ENCODE measurements at places on chromosomes 6 and 20.

- DNase-seq: no peak
Observed at GRCh38 chr6:149923327-149923986, 536 bp upstream of the RAET1G start.

DNA sequence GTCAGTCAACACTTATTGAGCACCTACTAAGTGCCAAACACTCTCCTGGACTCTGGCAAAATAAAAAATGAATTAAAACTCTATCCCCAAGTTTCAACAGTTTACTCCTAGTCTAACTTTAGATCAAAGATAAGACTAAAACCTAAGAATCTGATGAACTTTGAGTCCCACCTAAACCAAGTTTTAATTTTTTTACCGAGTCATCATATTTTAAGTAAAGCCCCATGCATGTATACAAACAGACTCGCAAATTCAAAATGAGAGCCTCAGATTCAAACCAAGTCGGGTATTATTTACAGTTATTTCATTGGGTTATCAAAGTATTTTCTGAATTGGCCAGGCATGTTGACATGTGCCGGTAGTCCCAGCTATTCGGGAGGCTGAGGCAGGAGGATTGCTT, 28.2 kb downstream of the BNIP5 start:
- no peak for DNase-seq

GRCh38 chr6:52144196-52145076, 41.7 kb upstream of the IL17A start:
- DNase-seq: no peak

DNA sequence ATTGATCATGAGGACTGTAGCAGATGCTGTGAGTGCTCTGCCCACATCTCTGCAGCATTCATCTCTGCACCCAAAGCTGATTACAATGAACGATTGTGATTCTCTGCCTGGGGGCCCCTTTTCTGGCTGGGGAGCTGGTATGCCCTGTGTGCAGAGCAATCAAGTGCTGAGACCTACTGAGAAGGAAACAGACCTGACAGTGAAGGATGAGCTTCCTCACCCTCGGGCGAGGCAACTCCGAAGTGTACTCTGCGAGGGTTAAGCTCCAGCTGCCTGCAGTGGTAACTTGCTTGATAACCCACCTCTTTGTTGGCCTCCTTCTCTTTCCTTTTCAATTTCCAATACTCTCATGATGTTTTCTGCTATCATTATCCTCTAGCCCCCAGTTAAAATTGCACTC, 289.7 kb upstream of the RNF24 start:
- DNase-seq: no peak

- no peak for DNase-seq
Observed at GRCh38 chr20:17647391-17648314, 34.4 kb downstream of the RRBP1 start.

- DNase-seq: peak; percentile 71
Observed at GRCh38 chr6:162409741-162410691, 317.6 kb downstream of the PRKN start.

GRCh38 chr6:46513533-46513932, 22.3 kb upstream of the RCAN2 start:
- no peak for DNase-seq

GRCh38 chr20:59402681-59403080, 102.3 kb downstream of the EDN3 start:
- DNase-seq: peak; percentile 4

- no peak for DNase-seq
Observed at GRCh38 chr6:125120054-125120590, 33.5 kb upstream of the TPD52L1 start.

- DNase-seq: no peak
Observed at GRCh38 chr20:36866681-36867495, 9.1 kb upstream of the TLDC2 start.

DNA sequence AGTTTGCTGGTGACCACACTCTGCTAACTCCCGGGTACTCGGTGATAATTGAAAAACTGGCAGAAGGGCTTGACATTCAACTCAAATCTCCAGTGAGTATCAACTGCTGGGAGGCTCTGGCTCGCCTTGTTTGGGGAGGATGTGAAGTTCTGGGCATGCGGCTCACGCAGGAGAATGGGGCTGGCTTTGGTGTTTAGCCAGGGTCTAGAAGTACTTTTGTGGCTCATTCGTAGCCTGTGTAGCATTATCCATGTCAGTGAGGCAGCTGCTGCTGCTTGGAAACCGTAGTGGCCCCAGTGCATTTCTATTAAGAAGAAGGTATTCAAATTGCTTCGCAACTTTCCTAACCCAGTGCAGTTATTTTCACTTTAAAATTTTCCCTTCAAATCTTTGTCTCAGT, 52.2 kb downstream of the KDM1B start:
- DNase-seq: peak; percentile 29

DNA sequence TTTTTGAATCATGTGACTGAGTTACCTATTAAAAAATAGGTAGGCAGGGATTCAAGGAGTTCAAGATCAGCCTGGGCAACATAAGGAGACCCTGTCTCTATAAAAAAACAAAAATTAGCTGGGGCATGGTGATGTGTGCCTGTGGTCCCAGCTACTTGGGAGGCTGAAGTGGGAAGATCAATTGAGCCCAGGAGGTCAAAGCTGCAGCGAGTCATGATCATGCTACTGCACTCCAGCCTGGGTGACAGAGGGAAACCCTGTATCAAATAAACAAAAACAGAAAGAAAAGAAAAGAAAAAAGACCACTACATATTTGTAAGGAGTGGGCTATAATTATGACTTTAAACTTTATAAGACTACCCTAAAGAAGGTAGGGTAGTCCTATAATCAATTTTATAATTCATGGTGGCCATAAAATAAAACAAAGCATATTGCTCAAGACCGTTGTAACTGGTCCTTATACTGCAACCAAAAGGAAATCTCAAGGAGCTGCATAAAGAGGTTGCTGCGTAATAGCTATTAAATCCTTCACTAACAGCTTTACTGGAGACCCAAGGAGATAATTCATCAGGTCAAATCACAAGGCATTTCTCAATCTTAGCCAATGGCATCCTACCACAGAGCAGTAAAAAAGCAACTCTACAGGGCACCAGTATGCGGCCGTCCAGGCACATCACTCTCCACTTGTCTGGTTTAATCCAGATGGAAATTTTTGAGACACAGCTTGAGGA, 13.5 kb downstream of the PIGU start:
- DNase-seq: no peak

DNA sequence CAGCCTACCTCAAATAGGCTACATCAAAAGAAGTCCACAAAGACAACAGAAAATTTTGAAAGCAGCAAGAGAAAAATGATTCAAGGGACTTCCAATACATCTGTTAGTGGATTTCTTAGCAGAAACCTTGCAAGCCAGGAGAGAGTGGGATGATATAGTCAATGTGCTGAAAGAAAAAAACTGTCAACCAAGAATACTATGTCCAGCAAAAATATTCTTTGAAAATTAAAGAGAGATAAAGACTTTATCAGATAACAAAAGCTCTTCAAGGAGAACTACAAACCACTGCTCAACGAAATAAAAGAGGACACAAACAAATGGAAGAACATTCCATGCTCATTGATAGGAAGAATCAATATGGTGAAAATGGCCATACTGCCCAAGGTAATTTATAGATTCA, 34.0 kb downstream of the MCHR2 start:
- DNase-seq: no peak

GRCh38 chr20:4812641-4813075, 90.9 kb downstream of the PRND start:
- no peak for DNase-seq

DNA sequence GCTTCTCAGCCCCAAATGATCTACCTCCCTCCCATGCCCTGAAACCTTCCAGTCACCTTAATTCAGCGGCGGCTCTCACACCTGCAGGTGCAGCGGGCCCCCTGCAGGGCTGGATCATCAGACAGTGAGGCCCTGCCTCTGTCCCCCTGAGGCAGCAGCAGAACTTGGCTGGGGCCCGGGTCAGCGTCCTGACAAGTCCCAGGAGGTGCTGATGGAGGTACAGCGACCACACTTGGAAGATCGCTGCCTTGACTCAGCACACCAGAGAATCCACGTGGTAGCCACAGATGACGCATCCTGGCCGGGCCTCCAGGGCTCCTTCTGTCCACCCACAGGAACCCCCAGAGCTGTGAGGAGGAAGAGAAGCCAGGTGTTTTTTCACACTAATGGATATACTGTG, 116.4 kb upstream of the THBS2 start:
- DNase-seq: peak; percentile 98

DNA sequence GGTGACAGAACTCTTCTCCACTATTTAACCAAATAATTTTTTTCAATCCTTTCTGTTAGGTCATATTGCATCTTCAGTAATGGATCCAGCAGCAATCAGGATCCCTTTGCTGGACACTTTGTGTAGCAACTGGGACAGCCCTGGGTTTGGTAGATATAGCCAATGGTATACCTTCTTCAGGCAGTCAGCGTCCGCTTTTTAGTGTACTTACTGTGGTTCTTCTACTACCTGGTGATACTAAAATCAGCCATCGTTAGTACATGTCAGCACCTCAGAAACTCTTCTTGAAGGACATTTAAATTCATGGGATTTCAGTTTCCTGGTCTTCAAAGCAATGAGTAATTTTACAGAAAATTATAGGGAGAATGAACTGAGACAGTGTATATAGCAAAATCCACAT, 93.5 kb downstream of the ADGRG6 start:
- no peak for DNase-seq

- no peak for DNase-seq
Observed at GRCh38 chr20:11296221-11296620, 621.5 kb upstream of the BTBD3 start.

DNA sequence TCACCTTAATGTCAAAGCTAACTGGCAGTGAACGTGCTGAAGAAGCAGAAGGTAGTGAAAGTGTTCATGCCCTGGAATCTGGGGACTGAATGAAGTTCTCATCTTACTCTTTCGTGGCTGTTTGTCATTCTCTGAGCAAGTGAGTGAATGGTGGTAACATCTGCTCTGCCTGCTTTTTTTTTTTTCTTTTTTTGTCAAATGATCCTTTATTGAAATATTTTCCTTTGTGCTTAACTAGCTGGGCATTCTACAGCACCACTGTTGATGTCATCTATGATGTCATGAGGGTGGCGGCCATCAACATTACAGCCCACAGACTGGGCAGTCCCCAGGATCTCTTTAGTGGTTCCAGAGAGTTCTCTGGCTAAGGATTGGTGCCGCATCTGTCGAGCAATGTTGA, 65.2 kb downstream of the RIN2 start:
- DNase-seq: no peak

GRCh38 chr6:163352011-163352685, 62.4 kb upstream of the QKI start:
- DNase-seq: no peak

GRCh38 chr6:47654255-47654654, 44.1 kb upstream of the ADGRF4 start:
- no peak for DNase-seq

DNA sequence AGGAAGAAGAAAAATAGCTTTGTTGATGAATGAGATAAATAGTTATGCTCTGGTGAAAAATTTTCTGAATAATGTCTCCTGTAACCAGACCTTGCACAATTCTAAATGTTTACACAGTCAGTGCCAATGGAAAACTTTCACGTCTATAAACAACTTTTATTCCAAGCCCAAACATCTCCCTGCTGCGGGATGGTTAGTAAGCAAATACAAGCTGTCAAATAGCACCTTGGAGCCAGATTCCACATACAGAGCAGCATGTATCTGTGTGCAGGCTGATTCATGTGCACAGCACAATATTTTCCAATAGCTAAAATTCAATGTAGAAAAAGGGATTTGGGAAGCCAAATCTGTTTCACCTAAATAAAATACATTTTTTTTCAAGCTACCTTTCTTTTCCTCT, 813.3 kb downstream of the HACE1 start:
- DNase-seq: no peak

DNA sequence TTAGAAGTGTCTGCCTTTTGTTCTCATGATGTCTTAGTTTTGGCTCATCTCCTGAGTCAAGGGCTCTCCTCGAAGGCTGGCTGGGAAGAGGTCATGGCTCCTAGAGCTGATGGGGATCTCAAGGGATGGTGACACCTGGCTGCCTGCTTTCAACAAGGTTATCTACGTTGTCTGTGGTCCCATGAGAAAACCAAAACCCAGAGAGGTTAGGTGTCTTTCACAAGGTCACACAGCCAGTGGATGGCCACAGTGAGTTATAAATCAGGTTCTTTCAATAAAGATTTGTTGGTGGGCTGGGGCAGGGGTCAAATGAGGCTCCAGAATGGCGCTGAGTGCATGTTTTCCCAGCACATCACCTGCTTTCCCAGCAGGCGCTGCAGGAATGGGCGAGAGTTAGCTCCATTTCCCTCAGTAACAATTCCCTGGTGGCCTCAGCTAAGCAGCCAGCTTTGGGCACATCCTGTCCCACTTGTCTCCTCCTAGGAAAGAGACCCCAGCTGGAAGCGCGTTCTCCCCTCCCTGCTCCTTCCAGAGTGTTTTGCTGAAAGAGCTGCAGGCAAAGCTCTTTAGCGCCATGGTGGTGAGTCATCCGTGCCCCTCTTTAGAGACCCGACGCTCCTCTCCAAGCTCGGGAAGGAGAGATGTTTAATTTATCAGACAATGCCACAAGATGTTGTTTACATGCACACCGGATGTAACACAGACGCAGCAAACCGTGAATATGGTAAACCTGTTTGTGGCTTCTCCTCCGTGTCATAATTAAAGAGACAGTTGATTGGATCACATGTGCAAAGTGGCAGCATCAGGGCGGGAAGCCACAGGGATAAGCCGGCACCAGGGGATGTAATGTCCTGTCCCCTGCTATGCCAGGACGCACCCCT, 109.7 kb downstream of the LRFN2 start:
- no peak for DNase-seq

DNA sequence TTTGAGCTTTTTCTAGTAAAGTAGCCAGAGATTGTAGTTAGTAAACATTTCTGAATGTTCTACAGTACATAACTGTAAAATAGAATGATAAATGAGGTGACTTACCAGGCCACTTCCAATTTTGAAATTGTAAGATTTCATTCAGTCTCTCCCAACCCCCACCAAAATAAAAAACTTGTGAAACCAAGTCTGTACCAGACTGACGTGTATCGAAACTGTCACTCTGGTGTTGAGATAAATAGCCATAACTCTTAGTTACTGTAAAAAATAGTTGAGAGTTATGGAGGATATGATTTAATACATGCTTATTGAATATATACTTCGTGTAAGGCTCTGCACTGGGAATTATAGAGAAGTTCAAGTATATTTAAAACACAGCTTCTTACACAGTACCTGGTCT, 455.7 kb downstream of the PLCB1 start:
- DNase-seq: no peak

DNA sequence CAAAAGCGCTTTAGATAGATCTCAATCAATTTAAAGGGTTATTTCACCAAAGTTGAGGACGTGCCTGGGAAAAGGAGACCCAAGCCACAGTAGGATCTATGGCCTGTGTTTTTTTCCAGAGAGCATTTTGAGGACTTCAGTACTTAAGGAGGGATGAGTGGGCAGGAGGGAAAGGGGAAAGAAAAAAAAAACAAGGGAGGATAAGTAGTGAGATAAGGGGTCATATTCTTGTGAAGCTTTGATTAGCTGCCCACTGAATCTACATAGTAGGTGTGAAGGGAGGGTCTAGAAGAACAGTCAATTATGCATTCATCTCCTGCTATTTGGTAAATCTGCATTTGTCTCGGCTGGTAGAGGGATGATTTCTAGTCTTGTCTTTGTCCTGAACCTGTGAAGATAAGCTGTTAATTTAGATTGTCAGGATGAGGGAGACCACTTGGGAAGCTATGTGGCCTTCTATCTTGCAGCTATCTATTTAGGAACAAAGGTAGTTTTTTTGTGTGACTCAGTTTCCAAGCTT, 48.4 kb downstream of the CLVS2 start:
- no peak for DNase-seq
